ENCODE measurements at places on chromosomes 5 and 9. TPM values are rescaled to one million over a fixed set of nuclear protein-coding genes. Genes with fewer than 3 reads are reported as not detected.

GRCh38 chr5:138573949-138574670 is 1.1 kb downstream of the HSPA9 start:
- no peak for DNase-seq

SMAD5 gene
- 39.8 TPM for polyA plus RNA-seq

CCL28 gene
- 0.14 TPM for polyA plus RNA-seq

DNA sequence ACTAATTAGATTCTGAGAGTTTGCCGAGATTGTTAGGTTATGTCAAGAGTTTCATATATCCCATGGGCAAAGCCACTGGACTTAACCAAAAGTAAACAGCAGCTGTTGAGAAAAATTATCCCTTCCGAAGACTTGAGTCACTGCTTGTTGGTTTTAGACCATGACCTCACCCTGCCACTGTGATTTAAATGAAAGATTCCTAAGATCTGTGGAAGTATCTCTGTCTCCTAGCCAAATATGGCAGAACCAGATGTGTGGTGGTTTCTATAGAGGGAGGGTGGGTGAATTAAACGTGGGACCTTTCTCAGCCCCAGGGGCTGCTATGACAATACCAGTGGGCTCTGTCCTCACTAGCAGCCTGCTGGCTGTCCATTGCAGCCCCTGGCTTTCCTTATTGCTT is 19.3 kb downstream of the DMRT3 start:
- no peak for DNase-seq

IL3 gene
- not detected for polyA plus RNA-seq

- DNase-seq, result no peak
These were observed 17.9 kb upstream of the RLN1 start for GRCh38 chr9:5357431-5358105.

OR1Q1 gene
- polyA plus RNA-seq, result not detected

- no peak for DNase-seq
These were observed 151.5 kb downstream of the CAVIN4 start for GRCh38 chr9:100729336-100729895.

GRCh38 chr5:156121882-156122281 is 205.1 kb upstream of the SGCD start:
- no peak for DNase-seq

DNA sequence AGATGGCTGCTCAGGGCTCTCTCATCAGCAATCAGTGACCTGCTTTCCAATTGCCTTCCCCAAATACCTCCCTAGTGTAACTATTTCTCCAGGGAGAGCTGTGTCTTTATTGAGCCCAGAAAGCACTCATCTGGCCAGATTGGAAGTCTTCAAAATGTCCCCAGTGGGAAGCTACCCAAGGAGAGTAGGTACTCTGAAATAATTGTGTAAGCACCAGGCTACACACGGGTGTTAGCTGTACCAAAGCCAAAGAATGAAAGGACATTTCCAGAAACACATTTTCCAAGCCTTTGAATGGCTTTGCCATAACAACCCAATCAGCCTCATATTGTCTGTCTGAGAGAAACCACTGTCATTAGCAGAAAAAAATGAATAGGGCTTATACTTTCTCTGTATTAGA is 318.8 kb downstream of the FAM170A start:
- DNase-seq, result no peak

ANXA2R gene
- polyA plus RNA-seq, result 0.89 TPM

- no peak for DNase-seq
These were observed 25.1 kb downstream of the TRIO start for GRCh38 chr5:14168144-14168792.

GRCh38 chr5:97167435-97167834 is 15.6 kb downstream of the RIOK2 start:
- no peak for DNase-seq

DNA sequence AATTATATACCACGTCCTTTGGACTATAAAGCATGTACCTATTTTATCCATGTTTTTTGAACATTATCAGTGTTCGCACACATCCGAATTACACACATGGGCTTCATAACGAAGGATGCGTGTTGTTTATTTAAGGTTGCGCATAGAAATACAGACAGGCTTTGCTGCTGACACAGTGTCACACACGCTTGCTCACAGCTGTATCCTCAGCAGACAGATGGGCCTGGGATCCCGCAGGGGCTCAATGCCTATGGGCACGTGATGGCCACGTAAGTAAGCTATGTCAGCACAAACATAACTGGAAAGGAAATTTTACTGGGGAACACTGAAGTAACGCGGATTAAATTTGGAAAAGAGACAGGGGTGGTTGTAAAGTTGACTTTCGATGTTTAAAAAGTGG is 76.6 kb downstream of the OTULIN start:
- no peak for DNase-seq

GPRIN1 gene
- 0.49 TPM for polyA plus RNA-seq

DNA sequence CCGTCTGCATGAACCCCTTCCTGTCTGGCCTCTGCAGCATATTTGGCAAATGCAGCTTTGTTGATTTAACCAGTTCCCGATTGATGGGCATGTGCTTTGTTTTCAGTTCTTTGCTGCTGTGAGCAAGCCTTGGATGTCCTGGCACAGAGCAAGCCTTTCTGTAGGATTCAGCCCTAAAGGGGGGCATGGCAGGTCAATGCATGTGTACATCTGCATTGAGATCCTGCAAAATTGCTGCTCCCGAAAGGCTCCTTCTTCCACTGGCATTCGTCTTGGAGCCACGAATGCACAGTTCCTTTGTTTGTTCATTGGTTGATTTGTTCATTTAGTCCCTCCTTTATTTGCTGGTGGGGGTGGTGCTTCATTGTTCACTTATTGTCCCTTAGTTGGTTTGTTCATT is 34.8 kb downstream of the COL5A1 start:
- no peak for DNase-seq

All from forelimb muscle (tissue), 1 donor.